ENCODE measurements at places on chromosomes 11 and 22.

DNA sequence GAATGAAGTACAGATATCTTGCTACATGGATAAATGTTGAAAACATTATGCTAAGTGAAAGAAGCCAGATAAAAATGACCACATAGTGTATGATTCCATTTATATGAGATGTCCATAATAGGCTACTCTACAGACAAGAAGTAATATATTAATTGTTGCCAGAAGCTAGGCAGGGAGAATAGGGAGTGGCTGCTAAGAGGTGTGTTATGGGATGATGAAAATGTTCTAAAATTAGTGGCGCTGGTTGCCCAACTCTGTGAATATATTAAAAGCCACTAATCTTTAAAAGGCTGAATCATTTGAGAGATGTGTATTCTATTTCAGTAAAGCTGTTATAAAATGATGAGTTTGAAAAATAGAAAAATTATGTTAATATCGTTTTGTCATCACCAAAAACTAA is 144.4 kb downstream of the NCAM1 start:
- DNase-seq = no peak

DNA sequence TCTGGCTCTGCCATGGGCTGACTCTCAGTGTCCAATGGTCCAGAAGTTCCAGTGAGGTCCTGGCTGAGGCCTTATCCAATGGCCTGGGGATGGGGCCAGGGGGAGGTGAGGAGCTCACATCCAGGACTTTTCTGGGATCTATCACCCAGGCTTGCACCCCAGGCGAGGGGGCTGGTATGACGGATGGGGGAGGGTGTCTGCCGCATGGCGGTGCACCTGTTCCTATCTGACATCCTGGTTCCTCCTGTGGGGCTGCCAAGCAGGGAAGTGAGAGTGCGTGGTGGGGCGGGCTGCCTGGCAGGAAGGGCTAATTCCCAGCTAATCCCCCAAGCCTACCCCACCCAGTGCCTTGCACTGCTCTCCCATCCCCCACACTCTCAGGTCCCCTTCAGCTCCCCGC is 102.1 kb downstream of the NECTIN1 start:
- no peak for DNase-seq

DNA sequence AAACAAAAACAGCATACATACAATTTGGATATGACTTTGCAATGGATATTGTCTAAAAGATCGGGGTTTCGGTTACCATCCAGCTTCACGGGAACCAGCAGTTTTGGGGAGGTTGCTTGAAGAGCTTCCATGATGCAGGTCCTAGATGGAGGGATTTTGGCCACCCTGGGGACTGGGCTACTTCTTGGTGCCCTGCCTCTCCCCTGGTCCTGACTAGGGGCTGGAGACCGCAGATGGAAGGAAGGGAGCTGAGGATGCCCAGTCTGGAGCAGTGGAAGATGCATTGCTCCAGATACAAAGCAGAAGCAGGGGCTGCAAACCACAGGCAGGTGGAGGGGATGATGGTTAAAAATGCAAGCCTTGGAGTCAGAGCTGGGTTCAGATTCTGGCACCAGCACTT is 13.5 kb downstream of the SOX10 start:
- DNase-seq = no peak

DNA sequence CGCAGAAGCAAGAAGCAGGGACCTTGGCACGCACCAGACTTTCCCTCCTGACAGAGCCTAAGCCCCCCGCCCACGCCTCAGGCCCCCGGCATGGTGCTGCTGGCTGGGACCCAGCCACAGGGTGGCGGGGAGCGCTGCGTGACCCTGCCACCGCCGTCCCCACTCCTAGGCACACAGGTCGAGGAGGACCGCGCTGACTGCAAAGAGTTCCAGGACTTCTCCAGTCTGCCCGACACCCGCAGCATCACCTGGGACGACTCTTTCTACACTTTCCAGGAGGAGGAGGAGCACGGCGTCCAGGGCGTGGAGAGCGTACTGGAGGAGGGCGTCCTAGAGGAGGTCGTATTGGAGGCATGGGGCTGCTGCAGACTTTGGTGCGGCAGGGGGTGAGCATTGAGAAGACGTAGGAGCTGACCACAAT is 103.7 kb downstream of the TRIM51G start:
- DNase-seq = no peak
